ENCODE measurements at places on chromosomes 12 and 14. TPM values are rescaled to one million over a fixed set of nuclear protein-coding genes. Genes with fewer than 3 reads are reported as not detected.

ADAM21 gene
- total RNA-seq: 0.14 TPM

ZC2HC1C gene
- 3.0 TPM for total RNA-seq

ZNF891 gene
- 1.8 TPM for total RNA-seq

SLC8A3 gene
- 0.55 TPM for total RNA-seq

ST8SIA1 gene
- 8.7 TPM for total RNA-seq

SRRM4 gene
- not detected for total RNA-seq

FITM1 gene
- 0.46 TPM for total RNA-seq

SYT1 gene
- not detected for total RNA-seq

SPRYD4 gene
- total RNA-seq: 3.8 TPM

NKX2-1 gene
- not detected for total RNA-seq

NXPH4 gene
- total RNA-seq: 1.5 TPM

KRT6C gene
- total RNA-seq: not detected

CPNE6 gene
- total RNA-seq: 0.14 TPM

CARMIL3 gene
- total RNA-seq: 1.9 TPM

TC2N gene
- total RNA-seq: 55.4 TPM

PRR4 gene
- total RNA-seq: 3.0 TPM

DNA sequence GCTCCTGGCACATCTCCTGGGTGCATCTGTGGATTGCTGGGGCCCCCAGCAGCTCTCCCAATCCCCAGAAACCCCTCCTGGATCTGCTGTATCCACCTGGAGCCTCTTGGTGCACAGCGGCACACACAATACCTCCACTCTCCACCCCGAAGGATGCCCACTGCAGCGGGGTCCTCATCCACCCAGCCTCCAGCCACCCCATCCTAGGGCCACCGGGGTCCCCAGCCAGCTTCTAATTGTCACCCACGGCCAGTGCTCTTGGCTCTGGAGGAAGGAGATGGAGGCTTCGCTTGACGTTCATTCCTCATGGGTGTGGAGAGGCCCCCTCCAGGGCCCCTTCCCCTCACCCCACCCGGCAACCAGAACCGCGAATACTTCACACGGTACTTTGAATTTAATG is 31.6 kb upstream of the TMEM179 start:
- no peak overlapping the region for H3K4me3 ChIP-seq
- H3K27me3 ChIP-seq: no peaks in the 10 kb centered on the region
- DNase-seq: no peak
- H3K27ac ChIP-seq: no peak overlapping the region
- no peaks in the 10 kb centered on the region for H3K36me3 ChIP-seq
- H3K4me1 ChIP-seq: no peaks in the 10 kb centered on the region

- H3K27ac ChIP-seq: no peak overlapping the region
- no peak for DNase-seq
- H3K27me3 ChIP-seq: no peaks in the 10 kb centered on the region
- no peak overlapping the region for H3K4me3 ChIP-seq
These were observed 1905.4 kb upstream of the FLRT2 start for GRCh38 chr14:83624541-83624940.

DNA sequence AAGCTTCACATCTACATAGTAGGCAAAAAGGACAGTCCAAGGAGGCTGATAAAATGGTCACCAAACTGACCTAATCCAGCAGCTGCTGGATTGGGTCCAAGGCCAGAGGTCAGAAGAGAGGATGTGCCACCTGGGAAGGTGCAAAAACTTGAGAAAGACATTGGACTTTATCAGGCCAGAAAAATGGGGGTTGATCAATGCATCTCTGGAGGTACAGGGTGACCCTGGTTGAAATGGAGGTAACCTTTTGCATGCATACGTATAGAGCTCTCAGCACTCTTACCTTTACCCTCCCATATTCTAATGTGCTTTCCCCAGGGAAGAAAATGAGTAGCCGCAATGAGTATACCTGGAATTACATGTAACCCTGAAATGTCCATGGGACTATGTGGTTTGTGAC is 16.0 kb downstream of the BTG1 start:
- no peak for DNase-seq
- peak overlapping the region; percentile 19 for H3K4me3 ChIP-seq
- peak overlapping the region; percentile 79 for H3K27ac ChIP-seq
- no peaks in the 10 kb centered on the region for H3K27me3 ChIP-seq

DNA sequence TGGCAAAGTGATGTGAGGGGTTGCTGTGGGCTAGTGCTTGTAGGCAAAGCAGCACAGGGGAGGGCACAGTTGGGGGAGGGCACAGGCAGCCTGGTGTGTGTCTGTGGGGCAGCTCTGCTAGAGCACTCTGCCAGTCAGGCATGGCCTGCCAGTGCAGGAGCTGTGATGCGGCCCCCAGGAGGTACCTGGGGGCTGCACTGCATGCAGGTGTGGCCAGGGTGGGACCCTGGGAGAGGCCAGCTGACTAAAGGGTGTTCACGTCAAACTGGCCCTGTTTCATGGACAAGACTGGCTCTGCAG is 54.1 kb downstream of the FRS2 start:
- DNase-seq: no peak
- no peak overlapping the region for H3K27ac ChIP-seq
- H3K4me1 ChIP-seq: peaks cover 40% of the 10 kb centered on the region
- H3K36me3 ChIP-seq: peaks cover 26% of the 10 kb centered on the region

- H3K4me3 ChIP-seq: no peak overlapping the region
- no peak for DNase-seq
- no peaks in the 10 kb centered on the region for H3K27me3 ChIP-seq
These were observed 619.2 kb upstream of the LRFN5 start for GRCh38 chr14:40987481-40987880.

DNA sequence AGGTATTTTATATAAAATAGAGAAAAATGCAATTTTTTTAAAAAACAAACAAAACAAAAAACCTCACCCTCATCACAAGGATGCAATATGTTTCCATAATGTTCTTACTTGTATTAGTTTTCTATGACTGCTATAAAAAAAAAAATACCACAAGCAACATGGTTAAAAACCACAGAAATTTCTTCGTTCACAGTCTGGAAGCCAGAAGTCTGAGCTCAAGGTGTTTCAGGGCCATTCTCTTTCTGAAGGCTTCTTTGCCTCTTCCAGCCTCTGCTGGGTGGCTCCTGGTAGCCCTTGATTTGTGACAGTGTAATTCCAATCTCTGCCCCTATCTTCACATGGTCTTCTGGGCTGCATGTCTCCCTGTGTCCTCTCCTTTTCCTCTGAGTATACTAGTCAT is 21.5 kb upstream of the SSTR1 start:
- no peaks in the 10 kb centered on the region for H3K27me3 ChIP-seq
- no peak for DNase-seq
- no peak overlapping the region for H3K27ac ChIP-seq
- no peak overlapping the region for H3K4me3 ChIP-seq
- peaks cover 7% of the 10 kb centered on the region for H3K4me1 ChIP-seq

- no peaks in the 10 kb centered on the region for H3K4me1 ChIP-seq
- H3K27ac ChIP-seq: no peak overlapping the region
- peaks cover 26% of the 10 kb centered on the region for H3K36me3 ChIP-seq
- no peaks in the 10 kb centered on the region for H3K27me3 ChIP-seq
- H3K4me3 ChIP-seq: no peak overlapping the region
These were observed 154.4 kb downstream of the GPHN start for GRCh38 chr14:66662374-66662773.

GRCh38 chr14:97709552-97709951 is 912.4 kb downstream of the VRK1 start:
- peak overlapping the region; percentile 35 for H3K4me3 ChIP-seq
- H3K36me3 ChIP-seq: peaks cover under 1% of the 10 kb centered on the region
- H3K27me3 ChIP-seq: no peaks in the 10 kb centered on the region
- peaks cover 92% of the 10 kb centered on the region for H3K4me1 ChIP-seq
- peak; percentile 16 for DNase-seq
- peak overlapping the region; percentile 72 for H3K27ac ChIP-seq

- peak; percentile 47 for DNase-seq
- peaks cover 44% of the 10 kb centered on the region for H3K4me1 ChIP-seq
- no peaks in the 10 kb centered on the region for H3K36me3 ChIP-seq
- H3K4me3 ChIP-seq: peak overlapping the region; percentile 69
- no peak overlapping the region for H3K27ac ChIP-seq
- H3K27me3 ChIP-seq: peaks cover 18% of the 10 kb centered on the region
These were observed 68.6 kb upstream of the MAX start for GRCh38 chr14:65170768-65171507.

- H3K4me3 ChIP-seq: no peak overlapping the region
- no peaks in the 10 kb centered on the region for H3K27me3 ChIP-seq
- no peaks in the 10 kb centered on the region for H3K4me1 ChIP-seq
- no peak for DNase-seq
- no peaks in the 10 kb centered on the region for H3K36me3 ChIP-seq
- H3K27ac ChIP-seq: no peak overlapping the region
These were observed 165.4 kb upstream of the SSTR1 start for GRCh38 chr14:38042322-38042721.

DNA sequence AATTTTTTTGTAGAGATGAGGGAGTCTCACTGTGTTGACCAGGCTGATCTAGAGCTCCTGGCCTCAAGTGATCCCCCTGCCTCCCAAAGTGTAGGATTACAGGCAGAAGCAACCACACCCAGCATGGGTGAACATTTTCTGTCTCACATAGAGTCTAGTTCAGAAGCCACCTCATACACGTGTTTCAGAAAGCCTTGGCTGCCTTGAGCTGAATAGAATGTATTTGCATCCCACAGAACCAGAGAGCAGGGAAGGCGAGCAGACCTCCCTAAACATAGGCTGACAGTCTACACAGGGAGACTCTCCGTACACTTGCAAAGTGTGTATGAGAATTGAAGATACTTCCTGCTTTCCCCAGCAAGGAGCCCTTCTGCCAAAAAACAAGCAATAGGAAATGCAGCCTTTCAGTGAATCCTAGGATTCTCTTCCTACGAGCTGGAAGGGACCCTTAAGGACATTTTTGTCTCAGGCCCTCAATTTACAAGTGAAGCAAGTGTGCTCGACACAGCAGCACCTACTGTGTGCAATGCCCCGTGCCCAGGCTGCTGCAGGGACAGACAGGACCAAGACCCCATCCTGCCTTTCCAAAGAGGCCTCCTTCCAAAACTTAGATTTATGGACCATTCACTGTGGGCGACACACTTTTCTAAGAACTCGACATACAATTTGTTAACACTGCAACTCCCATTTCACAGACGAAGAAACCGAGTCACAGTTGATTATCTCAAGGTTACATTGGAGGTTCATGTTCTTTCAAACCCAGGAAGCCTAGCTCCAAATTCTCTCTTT is 11.2 kb downstream of the NUAK1 start:
- H3K36me3 ChIP-seq: no peaks in the 10 kb centered on the region
- no peaks in the 10 kb centered on the region for H3K4me1 ChIP-seq
- H3K4me3 ChIP-seq: no peak overlapping the region
- no peak overlapping the region for H3K27ac ChIP-seq
- peaks cover 27% of the 10 kb centered on the region for H3K27me3 ChIP-seq

- DNase-seq: no peak
- H3K4me3 ChIP-seq: no peak overlapping the region
- H3K27ac ChIP-seq: no peak overlapping the region
- no peaks in the 10 kb centered on the region for H3K4me1 ChIP-seq
- no peaks in the 10 kb centered on the region for H3K36me3 ChIP-seq
- H3K27me3 ChIP-seq: no peaks in the 10 kb centered on the region
These were observed 51.4 kb downstream of the C14orf132 start for GRCh38 chr14:96090441-96091148.

DNA sequence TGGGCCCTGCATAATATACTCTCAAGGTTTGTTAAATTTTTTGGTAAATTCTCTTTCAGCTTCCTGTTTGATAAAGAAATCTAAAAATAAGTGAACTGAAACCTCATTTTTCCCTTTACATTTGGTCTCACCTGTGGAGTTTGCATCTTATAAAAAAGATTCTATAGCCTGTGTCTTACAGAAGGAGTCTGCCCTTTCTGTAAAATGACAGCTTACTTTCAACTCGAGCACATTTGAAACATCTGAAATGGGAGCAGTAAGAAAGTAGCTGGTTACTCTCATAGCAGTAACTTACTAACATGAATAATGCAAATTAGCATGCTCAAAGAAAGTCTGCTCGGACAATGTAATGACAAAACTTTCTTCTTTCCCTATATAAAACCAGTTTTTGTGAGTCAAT is 155.8 kb downstream of the NELL2 start:
- DNase-seq: no peak
- peak overlapping the region; percentile 12 for H3K27ac ChIP-seq
- peaks cover 6% of the 10 kb centered on the region for H3K36me3 ChIP-seq
- no peaks in the 10 kb centered on the region for H3K27me3 ChIP-seq
- no peak overlapping the region for H3K4me3 ChIP-seq
- H3K4me1 ChIP-seq: no peaks in the 10 kb centered on the region

DNA sequence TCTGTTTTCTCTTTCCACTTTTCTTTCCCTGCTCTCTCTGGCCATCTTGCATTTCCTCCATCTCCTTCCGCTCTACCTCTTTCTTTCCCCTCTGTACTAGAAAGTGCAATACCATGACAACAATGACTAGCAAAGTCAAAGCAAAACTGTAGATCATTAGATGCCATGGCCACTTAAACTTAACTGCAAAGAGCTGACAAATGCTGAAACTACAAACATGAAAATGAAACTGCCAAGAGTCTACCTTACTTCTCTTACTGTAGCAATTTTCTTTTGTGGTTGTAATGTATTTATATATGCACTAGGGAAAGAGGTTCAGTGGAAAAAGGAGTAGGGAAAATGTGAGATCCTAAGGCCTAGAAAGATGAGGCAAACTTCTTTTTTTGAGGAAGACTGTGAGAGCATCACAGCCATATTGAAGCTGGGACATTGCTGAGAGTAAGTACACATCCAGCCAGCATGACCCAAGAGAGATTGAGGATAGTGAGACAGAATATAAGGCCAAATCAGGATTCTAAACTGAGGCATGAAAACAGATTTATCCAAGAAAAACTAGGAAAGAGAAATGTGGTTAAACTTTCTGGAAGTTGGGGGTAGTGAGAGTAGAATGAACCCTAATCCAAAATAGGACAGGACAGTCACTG is 276.6 kb upstream of the NAV3 start:
- no peaks in the 10 kb centered on the region for H3K36me3 ChIP-seq
- no peak for DNase-seq
- no peaks in the 10 kb centered on the region for H3K4me1 ChIP-seq
- H3K4me3 ChIP-seq: no peak overlapping the region
- H3K27ac ChIP-seq: no peak overlapping the region

DNA sequence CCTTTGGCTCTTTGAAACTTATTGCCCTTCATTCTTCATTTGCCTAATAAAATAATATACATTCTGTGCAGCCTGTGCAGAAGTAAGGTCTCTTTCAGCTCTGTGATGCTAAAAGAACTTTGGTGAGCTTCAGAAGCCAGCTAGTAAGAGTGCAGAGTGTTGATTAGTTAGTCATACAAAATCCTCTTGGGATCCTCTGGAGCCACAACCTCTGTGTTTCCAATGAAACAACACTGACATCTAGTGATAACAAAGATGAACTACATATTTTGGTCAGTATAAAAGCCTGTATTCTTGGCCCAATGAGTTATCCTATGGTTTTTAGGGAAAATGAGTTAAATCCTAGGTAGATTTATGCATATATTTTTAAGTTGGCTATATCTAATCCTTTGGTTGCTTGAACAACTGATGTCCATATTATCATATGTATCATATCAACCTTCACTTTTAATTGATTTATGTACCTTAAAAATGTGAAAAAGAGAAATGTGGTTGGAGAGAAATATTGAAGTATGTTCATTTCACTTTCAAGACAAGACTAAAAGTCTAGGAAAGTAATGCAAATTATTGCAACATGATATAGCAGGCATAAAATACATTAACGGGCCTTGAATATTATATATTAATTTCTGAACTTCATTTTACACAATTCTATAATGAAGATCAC is 158.4 kb downstream of the KLHL28 start:
- no peak overlapping the region for H3K27ac ChIP-seq
- no peaks in the 10 kb centered on the region for H3K27me3 ChIP-seq
- H3K4me3 ChIP-seq: no peak overlapping the region
- no peak for DNase-seq
- no peaks in the 10 kb centered on the region for H3K36me3 ChIP-seq

- H3K4me1 ChIP-seq: peaks cover 32% of the 10 kb centered on the region
- H3K36me3 ChIP-seq: peaks cover 2% of the 10 kb centered on the region
- H3K27me3 ChIP-seq: no peaks in the 10 kb centered on the region
- DNase-seq: no peak
- H3K4me3 ChIP-seq: no peak overlapping the region
These were observed 1.5 kb downstream of the RDH5 start for GRCh38 chr12:55721601-55722213.
